HCT116 (cell line): ENCODE measurements at places on chromosomes 4 and X.

GRCh38 chrX:103517246-103517645 lies 2.0 kb downstream of the RAB40A start:
- DNase-seq: no peak

- DNase-seq: no peak
Observed at GRCh38 chr4:2390146-2390545, 28.3 kb downstream of the ZFYVE28 start.

- no peak for DNase-seq
Observed at GRCh38 chrX:139831675-139832456, 101.0 kb downstream of the ATP11C start.

DNA sequence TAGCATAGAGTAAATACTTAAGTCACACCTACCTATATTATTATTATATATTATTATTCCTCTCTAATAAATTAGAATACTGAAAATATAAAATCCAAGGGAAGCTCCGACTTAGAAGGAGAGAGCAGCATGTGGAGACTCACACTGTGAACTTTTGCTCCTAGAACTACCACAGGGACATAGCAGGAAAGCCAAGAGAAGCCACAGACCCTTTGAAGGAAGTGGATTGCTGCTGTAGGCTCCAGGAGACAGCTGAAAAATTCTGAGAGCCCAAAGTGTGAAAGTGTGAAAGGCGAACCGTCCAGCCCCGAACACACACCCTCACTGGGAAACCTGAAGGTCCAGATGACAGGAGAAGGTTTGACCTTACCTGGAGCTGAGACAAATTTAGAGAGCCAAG lies 177.0 kb downstream of the FAM13A start:
- no peak for DNase-seq

GRCh38 chrX:8914681-8915080 lies 113.5 kb upstream of the FAM9A start:
- no peak for DNase-seq

DNA sequence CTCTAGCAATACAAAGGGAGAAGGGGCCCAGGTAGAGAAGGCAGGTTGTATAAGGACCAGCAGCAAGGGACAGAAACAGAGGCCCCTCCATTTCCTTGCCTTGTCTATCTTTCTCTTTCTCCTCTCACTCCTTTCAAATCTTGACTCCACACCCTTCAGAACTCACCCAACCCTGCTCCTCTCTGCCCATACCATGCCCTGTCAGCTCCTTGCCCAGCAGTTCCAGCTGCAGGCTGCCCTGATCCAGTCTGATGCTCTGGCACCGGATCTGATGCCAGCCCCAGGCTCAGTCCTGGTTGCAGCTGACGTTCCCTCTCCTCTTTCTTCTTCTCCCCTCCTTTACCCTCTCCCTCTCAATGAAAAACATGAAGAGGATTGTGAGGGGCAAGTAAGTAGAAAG lies 291.2 kb downstream of the FBXW7 start:
- no peak for DNase-seq

- no peak for DNase-seq
Observed at GRCh38 chr4:142683503-142683902, 162.6 kb downstream of the INPP4B start.
